ENCODE measurements at places on chromosomes 4 and X.

DNA sequence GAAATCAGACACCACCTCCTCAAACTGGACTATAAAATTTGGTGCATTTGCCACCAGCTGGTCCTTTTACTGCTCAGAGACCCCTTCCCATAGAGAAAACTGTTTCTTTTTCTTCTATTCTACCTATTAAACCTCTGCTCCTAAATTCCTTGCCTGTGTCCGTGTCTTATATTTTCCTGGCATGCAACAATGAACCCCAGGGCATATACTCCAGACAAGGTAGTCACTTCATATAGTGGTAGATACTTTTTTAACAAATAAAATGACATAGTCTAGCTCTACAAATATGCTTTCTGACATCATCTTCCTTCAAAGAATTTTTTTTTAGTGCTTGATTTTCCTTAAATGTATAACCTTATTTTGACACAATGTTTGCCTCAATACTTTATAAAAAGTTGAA, 1402.9 kb upstream of the PABPC4L start:
- DNase-seq = no peak

DNA sequence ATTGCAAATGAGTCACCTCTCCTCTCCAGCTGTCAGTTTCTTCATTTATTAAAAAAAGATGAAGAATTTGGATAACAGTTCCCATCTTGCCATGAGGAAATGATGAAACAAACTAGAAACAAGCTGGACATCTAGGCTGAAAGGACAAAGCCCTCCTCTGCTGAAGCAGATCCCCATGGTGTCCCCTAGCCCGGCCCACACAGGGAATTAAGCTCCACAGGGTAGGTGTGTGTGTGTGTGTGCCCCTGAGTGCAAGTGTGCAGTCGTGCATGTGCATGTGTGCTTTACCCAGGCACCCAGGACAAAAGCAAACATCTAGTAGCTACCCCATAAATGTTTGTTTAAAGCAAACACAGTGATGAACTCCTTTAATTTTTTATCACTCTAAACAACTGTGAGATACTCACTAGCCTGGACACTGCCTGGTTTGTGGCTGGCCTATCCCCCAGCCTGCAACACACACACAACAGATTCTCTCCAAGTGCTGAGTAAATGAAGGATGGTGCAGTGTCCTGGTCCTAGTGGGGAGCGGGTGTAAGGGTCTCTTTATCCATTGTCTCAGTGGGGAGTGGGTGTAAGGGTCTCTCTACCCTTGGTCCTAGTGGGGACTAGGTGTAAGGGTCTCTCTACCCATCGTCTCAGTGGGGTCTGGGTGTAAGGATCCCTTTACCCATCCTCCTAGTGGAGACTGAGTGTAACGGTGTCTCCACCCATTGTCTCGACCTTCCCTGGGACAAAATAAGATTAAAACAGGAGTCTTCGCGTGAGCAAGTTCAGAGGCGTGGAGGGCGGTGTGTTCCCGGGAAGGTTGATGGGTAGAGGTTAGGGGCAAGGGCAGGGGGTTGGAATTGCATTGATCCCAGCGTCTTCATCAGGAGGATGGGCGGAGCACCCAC, 688 bp upstream of the EVC start:
- DNase-seq = no peak

DNA sequence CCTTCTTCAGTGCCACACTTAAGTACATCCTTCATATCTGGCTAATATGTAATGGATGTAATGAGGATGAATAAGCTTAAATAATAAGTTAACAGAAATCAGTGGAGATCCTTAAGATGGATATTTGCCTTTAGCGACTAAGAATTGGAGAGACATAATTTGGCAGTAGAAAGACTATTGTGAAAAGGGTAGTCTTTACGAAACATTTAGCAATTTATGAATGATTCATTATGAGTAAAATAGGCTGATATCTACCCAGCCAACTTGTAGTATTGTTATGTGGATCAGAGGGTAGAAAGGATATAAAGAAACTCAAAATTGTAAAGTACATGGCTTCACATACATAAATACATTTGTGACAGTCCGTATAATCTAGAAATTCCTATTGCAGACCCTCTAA, 2371.8 kb downstream of the PCDH7 start:
- DNase-seq = no peak

- DNase-seq = no peak
These were observed 358.7 kb upstream of the CTSO start for GRCh38 chr4:156312261-156312847.

- no peak for DNase-seq
These were observed 12.4 kb downstream of the ZFP92 start for GRCh38 chrX:153423652-153424051.

DNA sequence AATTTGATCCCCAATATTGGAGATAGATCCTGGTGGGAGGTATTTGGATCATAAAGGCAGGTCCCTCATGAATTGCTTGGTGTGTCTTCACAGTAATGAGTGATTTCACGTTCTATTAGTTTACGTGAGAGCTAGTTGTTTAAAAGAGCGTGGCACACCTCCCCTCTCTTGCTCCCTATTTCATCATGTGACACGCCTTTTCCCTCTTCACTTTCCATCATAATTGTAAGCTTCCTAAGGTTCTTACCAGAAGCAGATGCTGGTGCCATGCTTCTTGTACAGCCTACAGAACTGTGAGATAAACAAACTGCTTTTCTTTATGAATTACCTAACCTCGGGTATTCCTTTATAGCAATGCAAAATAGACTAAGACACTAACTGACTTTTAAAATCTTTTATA, 34.0 kb upstream of the FMR1 start:
- no peak for DNase-seq

- DNase-seq = no peak
These were observed 7.2 kb downstream of the PPM1K start for GRCh38 chr4:88276952-88277710.

- DNase-seq = no peak
These were observed 68.1 kb downstream of the DIAPH2 start for GRCh38 chrX:96752781-96753180.

- DNase-seq = no peak
These were observed 73.7 kb downstream of the TAF1 start for GRCh38 chrX:71439896-71440295.

- no peak for DNase-seq
These were observed 21.9 kb downstream of the ARMCX6 start for GRCh38 chrX:101595739-101596419.

DNA sequence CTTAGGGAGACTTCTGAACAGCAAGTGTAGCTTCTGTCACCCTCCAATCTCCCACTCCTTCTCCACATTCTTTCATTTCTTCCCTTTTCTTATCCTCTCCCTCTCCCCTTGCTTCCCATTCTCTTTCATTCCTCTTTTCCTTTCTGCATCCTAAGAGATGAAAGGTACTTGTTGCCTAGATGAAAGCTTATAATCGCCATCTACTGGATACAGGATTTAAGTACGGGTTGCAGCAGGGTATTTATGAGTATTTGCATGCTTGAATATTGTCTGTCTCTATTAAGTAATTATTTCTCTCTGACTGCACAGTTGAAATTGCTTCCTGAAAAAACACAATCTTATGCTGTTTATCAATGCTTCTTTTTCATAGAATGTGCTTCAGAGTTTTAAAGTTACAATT, 174.0 kb upstream of the TENT5D start:
- no peak for DNase-seq

- no peak for DNase-seq
These were observed 75.2 kb upstream of the ENPP6 start for GRCh38 chr4:184292877-184293276.

- DNase-seq = no peak
These were observed 65.6 kb downstream of the ATXN3L start for GRCh38 chrX:13254076-13254785.

- DNase-seq = no peak
These were observed 204.7 kb upstream of the S100G start for GRCh38 chrX:16445166-16445752.

- no peak for DNase-seq
These were observed 3.7 kb downstream of the ADGRG4 start for GRCh38 chrX:136304493-136304892.

GRCh38 chrX:129622757-129623301, 31.9 kb downstream of the APLN start:
- no peak for DNase-seq

DNA sequence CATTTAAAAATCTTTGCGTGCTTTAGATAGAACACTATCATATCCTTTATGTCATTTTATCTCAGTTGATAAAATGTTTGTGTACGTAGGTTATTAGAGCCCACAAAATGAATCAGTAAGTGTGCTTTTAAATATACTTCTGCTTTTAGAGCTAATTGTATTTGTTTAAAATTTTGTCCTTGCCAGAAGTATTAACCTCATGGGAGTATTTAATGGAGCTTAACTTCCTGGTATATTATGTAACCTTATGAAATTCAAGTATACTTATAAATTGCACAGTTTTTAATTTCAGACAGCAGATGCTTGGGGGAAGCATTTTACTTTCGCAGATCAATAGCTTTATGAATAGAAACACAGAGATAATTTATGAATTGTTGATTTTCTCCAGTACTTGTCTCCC, 90.2 kb downstream of the DIPK2B start:
- no peak for DNase-seq

GRCh38 chr4:127240764-127241105, 392.0 kb upstream of the INTU start:
- no peak for DNase-seq

- DNase-seq = no peak
These were observed 38.4 kb downstream of the AREG start for GRCh38 chr4:74483226-74483911.

DNA sequence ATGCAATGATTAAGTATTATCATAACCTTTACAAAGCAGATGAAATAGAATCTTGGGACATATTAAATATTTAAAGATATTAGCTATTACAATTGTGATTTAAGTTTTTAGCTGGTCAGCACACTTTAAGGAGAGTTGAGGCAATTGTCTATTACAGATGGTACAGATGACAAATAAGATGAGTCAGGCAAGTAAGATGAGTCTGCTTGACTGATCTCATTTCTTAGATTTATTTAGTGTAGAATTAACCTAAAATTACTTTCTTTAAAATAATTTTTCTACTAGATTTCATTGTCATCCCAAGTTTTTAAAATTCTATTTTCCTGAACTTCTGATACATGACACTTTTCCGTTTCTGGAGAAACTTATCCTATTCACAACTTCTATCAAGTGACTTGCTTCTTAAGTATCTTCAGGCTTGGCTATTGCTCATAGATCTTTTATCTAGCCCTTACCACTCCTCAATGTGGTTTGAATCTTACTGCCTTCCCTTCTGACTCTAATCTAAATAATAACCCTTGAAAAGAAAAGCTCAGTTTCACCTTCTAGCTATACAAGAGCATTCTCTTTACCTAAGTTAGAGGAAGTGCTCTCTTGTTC, 32.9 kb downstream of the CXCL1 start:
- DNase-seq = no peak

DNA sequence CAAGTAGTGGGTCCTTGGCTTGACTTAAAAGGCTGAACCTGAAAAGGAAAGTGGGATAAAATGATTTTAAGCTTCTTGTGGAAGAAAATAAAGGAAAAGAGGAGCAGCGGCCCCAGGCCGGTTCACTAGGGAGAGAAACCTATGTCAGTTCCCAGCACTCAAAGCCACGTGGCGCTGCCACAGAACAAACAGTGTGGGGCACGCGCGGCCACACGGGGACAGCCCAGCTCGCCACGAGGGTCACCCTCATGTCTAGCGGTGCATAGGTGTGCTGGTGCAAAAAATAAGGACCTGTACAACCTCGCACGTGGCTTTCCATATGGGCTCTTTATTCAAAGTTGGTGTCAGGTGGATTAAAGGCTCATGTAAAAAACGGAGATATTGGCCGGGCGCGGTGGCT, 17.1 kb downstream of the MSANTD1 start:
- no peak for DNase-seq

DNA sequence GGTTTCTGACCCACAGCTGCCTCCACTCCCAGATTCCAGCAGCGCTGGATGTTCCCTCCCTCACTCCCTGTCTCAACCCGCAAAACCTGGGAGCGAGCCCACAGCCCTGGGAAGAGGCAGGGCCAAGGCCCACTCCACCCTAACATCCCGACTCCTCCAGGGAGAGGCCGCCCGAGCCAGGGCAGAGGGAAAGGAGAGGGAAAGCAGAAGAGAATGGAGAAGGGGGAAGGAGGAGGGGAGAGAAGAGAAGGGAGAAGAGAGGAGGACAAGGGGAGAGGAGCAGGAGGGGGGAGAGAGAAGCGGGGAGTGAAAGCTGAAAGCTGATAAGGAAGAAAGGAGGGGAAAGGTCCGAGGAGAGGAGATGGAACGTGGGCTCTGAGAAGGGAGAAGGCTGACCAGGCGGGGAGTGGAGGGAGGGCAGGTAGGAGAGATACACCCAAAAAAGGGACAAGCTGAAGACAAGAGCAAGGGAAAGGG, 120.2 kb upstream of the PJA1 start:
- no peak for DNase-seq

DNA sequence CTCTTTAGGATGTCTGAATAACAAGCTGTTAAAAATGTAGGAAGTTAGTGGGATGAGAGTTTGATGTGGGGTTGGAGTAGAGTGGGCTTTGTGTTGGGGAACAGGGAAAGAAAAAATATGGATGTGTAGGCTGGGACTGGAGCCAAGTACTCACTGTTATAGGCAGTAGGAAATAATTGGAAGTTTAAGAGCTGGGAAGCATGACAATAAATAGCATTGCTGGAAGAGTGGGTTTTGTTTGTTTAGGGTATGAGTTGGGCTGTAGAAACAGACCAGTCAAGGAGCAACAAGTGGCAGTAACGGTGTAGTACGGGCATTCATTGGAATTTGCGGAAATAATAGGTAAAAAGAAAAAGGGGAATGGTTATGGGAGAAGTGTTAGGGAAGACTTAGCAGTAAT, 81.6 kb downstream of the KDM6A start:
- no peak for DNase-seq

GRCh38 chr4:158395343-158395742, 126.3 kb upstream of the RXFP1 start:
- DNase-seq = no peak

DNA sequence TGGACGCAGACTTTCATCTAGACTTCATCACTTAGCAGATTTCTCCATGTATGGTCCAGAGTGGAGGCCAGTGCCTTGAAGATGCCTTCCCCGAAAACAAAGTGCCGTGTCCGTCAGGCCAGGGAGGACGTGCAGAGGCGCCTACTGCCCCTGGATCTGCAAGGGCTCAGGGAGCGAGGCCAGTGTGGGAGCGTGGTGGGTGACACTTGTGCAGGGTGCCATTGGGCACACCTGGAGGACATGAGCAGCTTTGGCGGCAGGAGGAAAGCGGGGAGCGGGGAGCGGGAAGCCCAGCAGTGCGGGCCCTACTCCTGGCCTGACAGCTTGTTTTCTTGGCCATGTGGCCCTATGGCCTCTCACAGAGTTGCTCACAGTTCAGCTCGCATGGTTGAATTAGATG, 25.8 kb downstream of the WFS1 start:
- no peak for DNase-seq

DNA sequence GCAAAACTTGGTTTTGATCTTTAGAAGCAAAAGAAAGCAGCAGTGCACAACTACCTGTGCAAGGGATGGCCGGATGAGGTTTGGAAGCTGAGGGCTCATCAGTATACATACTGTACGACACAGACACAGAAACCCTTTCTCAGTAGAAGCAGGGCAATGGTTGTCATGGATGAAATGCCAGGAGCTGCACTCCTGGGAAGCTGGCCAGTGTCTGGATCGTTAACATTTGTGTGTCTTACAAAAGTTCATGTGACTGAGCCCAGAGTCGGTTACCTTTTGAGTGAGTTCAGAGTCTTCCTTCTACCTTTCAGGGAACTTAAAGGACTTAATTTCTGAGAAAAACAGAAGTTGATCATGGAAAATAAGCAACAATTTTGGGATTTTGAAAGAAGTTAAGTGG, 230.3 kb downstream of the APBB2 start:
- no peak for DNase-seq
